ENCODE measurements at places on chromosomes 12 and 14.

GRCh38 chr12:15206338-15206737 is 14.9 kb downstream of the RERG start:
- no peak for DNase-seq

DNA sequence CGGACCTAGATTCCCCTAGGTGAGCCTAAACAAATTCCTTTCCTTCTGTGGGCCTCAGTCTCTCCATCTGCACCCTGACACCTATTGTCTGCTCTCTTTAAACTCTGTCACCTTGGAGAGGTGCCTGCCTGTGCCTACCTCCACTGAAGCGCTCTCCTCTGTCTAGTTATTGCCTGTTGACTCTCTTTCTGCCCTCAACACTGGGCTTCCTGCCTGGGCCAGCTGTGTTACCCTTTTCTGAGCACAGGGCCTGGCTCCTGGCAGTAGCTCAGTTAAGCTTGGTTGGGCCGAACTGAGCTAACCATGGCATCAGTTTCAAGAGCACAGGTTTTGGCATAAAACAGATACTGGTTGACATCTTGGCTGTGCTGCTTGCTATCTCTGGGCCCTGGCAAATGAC is 43.5 kb downstream of the PRMT8 start:
- peak; percentile 45 for DNase-seq

DNA sequence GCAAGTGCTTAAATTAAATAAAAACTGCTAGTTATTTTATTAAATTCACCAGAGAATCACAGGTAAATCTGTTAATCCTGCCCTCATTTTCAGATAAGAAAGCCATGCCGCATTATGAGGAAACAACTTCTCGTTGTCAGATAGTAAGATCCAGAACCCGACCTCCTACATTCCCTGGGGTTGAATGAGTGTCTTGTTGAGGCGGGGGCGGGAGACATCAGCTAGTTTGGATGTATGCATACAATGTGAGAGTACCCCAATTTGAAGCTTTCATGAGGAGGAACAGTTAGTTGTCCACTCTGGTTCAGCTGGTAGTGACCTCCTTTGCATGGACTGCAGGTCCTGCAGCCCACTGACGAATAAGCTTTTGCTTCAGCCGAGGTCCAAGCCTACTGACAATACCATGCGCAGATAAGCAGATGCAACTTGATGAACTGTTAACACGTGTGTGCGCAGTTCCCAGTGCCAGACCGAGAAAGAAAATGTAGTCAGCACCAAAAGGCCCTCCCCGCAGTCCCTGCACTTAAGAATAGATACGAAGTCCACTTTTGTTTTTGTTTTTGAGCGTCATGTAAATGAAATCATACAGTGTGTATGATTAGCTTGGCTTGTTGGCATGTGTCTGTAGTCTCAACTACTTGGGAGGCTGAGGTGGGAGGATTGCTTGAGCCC is 34.9 kb downstream of the EVL start:
- DNase-seq = no peak

DNA sequence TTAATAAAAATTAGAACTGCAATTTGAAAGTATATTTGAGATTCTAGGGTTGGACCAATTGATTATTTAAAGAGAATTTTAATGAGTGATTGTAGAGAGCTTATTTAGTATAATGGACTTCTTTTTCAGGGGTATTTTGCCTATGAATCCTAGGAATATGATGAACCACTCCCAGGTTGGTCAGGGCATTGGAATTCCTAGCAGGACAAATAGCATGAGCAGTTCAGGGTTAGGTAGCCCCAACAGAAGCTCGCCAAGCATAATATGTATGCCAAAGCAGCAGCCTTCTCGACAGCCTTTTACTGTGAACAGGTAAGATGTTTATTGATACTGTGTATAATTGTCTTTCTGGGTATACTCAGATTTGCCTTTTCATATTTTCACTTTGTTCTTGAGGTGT is 35.9 kb upstream of the KCNMB4 start:
- DNase-seq = no peak

- no peak for DNase-seq
Observed at GRCh38 chr14:68153275-68153674, 333.7 kb downstream of the RAD51B start.

DNA sequence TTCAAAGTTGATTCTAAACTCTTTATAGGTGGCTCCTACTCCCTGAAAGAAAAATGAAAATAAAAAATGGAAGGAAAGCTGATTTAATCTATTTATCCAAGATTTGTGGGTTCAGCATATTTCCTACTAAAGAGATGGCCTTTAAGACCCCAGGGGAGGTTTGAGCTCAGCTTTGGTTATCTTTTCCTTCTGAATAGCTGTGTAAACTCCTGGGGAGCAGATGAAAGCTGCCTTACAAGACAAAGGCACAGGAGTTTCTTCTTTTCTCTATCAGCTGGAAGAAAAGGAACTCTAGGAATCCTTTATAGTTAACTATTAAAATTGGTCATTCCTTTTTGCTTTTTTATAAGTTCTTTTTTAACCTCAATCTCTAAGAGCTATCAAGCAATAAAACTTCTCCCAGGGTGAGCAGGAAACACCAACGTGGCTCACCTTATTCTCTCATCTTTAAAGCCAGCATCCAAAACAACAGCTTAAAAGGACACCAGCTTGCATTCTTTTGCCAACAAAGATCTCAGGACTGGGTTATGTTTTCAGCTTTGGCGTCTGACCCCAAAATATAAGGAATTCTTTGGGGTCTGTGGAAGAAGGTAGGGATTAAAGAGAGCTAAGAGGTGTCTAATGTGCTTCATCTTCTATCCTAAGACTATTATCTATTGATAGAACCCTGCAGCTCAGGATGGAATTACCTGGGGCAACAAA is 371.7 kb upstream of the KITLG start:
- no peak for DNase-seq

DNA sequence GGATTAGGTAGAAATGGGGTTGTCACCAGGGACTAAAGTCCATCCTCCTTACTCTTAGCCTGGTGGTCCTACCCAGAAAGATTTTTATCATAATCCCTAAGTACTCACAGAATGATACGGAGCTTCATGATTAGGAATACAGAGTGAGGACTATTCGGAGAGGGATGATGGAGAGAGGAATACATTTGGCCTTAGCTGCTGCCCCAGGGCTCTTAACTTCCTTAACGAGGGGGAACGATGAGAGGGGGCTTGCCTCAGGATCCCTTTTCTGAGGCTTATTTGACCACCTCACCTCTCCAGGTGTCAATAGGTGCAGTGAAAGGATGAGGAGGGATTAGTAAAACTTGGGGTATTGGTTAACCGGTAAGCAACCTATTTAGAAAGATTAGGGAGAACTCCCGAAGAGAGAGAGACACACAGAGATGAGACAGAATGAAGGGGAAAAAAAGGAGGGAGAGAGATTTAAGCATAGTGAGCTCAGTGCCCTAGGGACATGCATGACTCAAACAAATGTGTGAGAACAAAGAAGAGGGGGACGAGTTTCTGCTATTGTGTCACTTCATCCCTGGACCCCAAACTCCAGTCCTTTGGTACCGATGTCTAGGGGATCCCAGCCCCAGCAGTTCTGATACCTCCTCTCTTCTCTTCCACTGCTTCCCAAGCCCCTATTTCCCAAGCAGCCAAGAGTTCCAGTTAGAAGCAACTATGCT is 1.1 kb downstream of the NFE2 start:
- DNase-seq = no peak

DNA sequence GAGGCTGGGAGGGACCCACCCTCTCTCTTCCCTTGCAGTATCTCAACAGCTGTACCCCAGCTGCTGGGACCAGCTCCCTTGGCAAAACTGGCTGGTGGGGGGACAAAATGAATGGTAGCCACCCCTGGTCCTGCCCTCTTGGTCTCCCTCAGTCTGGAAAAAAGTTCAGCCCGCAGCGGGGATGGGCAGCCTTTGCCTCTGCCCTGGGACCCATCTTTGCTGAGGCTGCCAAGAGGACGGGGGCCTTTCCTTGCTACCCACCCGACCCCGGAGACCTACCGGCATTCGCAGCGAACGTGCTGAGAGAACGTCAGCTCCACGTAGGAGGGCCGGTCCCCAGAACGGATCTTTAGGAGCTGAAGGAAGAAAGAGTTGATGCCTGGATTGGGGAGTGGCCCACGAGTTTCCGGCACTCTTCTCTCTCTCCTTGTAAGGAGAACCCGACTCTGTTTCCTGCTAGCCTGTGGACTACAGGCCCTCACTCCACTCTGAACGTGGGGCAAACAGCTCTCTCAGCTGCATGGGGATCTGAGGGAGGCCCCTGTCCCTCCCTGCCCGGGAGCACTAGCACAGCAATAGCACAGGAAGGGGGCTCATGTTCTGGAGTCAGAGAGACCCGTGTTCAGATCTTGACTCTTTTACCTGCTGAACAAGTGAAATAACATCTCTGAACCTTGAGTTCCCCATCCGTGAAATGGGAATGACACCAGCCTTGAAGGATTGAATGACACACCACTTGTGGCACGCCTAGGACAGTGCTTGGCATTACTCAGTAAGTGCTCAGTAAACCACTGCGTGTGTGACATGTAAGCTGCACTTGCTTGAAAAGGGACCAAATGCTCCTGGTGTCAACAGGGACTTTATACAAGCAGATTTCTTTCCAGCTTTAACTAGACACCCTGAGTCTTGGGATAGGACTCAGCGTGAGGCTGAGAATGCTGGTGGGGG is 6.9 kb downstream of the PGF start:
- no peak for DNase-seq

DNA sequence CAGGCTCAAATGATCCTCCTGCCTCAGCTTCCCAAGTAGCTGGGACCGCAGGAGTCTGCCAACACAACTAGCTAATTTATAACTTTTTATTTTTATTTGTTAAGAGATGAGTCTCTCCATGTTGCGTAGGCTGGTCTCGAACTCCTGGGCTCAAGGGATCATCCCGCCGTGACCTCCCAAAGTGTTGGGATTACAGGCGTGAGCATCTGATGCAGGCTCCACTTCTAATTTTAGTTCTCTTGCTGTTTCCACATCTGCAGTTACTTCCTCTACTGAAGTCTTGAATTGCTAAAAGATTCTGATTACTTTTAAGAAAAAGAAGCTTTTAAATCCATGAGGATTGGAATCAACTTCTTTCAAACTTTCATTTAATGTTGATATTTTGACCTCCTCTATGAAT is 13.4 kb upstream of the SNX6 start:
- DNase-seq = no peak

GRCh38 chr12:7075939-7076338 is 15.4 kb downstream of the C1S start:
- DNase-seq = no peak

DNA sequence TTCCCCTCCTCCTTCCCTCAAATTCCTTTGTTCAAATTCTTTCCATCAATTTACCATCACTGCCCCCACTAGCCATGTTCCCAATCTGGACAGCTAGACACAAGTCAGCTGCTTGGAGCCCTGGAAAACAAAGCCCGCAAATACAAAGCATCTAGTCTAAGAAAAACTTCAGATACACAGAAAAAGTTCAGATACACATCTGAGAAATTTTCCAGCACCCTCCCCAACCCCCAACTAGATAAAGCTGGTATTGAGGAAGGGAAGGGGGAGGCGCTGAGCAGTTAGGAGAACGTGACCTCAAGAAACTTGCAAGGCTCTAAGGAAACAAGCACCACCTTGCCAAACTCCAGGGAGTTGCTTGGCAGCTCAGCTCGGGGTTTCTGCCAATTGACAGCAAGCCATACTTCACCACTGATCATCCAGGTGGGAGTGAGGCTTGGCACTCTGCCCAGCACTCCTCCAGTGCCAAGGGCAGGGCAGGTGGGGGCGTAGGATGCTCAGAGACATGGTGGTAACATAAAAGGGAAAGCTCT is 5.1 kb upstream of the CNIH1 start:
- DNase-seq = peak; percentile 92

- peak; percentile 78 for DNase-seq
Observed at GRCh38 chr12:18250313-18250916, 10.9 kb upstream of the PIK3C2G start.

DNA sequence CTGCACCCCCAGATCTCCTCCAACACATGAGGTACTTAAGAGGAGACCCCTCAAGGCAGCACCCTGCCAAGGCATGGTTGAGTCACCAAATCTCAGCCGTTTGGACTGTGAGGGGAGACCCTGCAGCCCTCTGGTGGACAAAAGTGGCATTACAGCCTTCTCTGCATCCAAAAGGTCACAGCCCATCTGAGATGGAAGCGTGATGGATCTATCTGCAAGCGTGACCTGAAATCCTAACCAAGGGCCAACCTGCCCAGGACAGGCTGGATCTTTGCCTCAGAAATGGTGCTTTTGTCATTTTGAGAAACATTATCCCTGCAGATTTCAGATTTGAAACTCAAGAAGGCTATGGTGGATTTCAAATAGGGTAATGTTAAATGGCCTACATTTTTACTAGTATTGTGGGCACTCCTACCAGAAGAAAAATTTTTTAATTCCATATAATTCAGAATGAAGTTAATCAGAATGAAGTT is 23.7 kb upstream of the DHRS4 start:
- DNase-seq = peak; percentile 78

- DNase-seq = no peak
Observed at GRCh38 chr14:54594537-54594936, 27.6 kb downstream of the SAMD4A start.

GRCh38 chr12:68959891-68960464 is 27.0 kb upstream of the CPM start:
- DNase-seq = no peak

- DNase-seq = no peak
Observed at GRCh38 chr14:52002542-52002941, 13.2 kb downstream of the RTRAF start.

- no peak for DNase-seq
Observed at GRCh38 chr14:21880918-21881317, 207.3 kb upstream of the OR4E1 start.

DNA sequence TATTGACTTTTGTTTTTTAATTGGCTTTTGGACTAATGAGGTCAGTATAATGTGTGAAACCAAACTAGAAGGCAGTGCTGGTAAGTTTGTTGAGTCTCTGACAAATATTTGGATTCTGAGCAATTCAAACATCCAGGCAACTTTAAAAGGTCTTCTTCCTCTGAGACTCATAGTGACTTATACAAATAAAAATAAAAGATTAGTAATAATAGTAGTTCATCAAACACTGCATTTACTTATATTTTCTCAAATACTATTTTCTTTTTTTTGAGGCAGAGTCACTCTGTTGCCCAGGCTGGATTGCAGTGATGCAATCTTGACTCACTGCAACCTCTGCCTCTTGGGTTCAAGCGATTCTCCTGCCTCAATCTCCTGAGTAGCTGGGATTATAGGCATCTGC is 337.9 kb downstream of the DAD1 start:
- no peak for DNase-seq

DNA sequence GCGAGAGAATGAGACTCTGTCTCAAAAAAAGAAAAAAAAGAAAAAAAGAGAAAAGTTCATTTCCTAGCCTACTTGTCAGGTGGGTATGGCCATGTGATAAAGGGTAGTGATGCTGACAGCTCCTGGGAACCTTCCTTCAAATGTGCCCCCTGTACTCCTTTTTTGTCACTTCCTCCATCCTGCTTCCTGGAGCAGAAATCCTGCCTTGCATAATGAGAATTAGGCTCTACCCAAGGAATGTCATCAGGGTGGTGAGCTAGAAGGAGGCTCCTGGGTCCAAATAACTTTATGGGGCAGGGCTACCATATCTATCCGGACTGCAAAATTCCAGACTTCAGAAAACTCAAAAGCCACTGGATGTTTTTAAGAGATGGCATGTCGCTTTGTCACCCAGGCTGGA is 27.8 kb upstream of the FBXO34 start:
- DNase-seq = no peak

GRCh38 chr14:89746654-89747053 is 207.9 kb downstream of the EFCAB11 start:
- DNase-seq = no peak

Measured in NCI-H345 (cell line).